ENCODE measurements at places on chromosomes 2 and 18.

DNA sequence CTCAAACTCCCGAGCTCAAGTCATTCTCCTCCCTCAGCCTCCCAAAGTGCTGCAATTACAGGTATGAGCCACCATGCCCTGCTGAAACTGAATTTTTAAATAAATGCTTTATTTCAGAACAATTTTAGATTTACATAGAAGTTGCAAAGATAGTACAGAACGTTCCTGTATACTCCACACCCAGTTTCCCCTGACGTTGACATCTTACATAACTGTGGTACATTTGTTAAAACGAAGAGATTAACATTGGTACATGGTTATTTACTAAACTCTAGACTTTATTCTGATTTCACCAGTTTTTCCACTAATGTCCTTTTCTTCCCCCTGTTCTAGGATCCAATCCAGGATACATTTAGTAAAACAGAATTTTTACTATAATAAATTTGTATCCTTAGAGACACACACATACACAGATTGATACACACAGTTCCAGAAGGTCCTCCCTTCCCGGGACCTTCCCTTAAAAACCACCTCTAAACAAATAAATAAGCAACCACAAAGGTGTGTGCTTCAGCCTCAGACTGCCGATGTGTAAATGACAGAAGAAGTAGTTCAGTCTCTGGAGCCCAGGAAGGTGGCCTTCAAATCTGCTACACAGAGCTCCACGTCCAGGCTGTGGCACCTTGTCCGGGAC, 6.9 kb downstream of the NEU2 start:
- DNase-seq: no peak

- no peak for DNase-seq
Observed at GRCh38 chr2:105895990-105896764, 151.5 kb downstream of the NCK2 start.

DNA sequence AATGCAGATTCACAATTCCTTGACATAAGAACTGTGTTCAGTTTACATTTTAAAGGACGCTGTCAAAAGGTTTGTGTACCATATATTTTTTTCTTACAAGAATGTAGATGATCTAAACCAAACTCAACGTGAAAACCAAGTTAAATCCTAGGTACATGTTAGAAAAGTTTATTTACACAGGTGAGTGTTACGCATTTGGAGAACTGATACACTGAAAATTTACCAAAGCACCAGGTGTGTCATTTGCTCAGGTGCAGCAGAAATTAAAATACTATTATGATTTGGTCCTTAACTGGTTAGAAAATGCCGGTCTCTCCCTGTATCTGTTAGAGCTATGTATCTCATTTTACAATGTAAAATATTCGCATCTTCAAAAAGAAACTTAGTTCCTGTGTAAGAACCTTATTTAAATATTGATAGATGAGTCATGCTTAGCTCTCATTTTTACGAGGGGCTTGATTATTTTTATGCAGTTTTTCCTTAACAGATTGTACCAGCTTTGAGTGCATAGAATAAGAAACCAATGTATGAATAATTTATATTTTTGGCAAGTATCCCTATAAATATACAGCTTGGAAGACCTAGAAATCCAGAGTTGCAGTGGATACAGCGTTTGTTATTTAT, 25.1 kb downstream of the MFF start:
- no peak for DNase-seq

- no peak for DNase-seq
Observed at GRCh38 chr2:45263147-45263546, 253.9 kb upstream of the SIX2 start.

GRCh38 chr2:186347472-186347871, 138.6 kb upstream of the ZC3H15 start:
- DNase-seq: no peak

DNA sequence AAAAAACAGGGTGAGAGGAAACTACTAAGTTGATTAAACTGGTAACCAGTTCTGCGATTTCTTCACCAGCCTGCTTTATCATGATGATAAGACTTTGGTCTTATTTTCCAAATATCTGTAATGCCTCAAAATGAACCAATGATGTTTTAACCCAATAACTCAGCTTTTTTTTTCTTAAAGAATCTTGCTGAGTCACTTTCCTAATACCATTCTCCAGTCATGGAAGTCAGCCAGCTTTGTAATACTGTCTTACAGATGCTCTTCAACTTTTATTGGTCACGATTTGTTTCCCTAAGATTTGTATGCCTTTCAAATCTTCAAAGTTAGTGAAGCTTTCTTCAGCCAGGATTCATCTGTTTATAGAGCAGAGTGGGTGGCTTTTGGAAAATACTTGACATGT, 47.7 kb upstream of the SMIM21 start:
- no peak for DNase-seq

- no peak for DNase-seq
Observed at GRCh38 chr2:122764014-122764413, 1008.6 kb downstream of the TSN start.
